ENCODE measurements at places on chromosomes 1 and 21. TPM values are rescaled to one million over a fixed set of nuclear protein-coding genes. Genes with fewer than 3 reads are reported as not detected.

DNA sequence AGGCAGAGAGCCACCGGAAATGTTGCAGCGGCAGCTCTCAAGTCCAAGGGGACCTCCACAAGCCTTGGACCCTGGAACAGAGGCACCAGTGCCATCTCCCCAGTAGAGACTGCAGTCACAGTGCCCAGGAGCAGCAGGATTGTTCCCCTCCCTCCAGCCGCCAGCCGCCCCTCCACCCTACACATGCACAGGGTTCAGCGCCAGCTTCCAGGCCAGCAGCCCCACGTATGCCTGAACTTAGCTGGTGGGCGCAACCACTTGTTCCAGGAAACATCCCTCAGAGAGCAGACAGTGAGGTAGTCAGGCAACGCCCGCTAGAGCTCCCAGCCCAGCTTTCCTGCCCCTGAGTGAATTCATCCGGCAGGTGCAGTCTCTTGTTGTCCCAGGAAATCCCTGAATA, 1098.1 kb upstream of the NCAM2 start:
- DNase-seq, result no peak

GRCh38 chr21:14613486-14614224, 67.5 kb upstream of the SAMSN1 start:
- no peak for DNase-seq

Gene NID1
- 9.3 TPM for total RNA-seq

Gene NEK2
- 14.9 TPM for total RNA-seq

Gene S100A3
- total RNA-seq, result 3.5 TPM
